ENCODE measurements at places on chromosomes 13 and 19. TPM values are rescaled to one million over a fixed set of nuclear protein-coding genes. Genes with fewer than 3 reads are reported as not detected.

- no peak for DNase-seq
Measured at GRCh38 chr19:28883241-28883693, 329.7 kb downstream of the UQCRFS1 start.

GRCh38 chr19:7921967-7922835 is 2.1 kb downstream of the SNAPC2 start:
- peak; percentile 56 for DNase-seq

- no peak for DNase-seq
Measured at GRCh38 chr13:110746438-110746837, 32.9 kb downstream of the ING1 start.

- no peak for DNase-seq
Measured at GRCh38 chr13:49810567-49811526, 18.4 kb upstream of the KPNA3 start.

- DNase-seq: no peak
Measured at GRCh38 chr19:14475251-14476073, at the start of gene PTGER1. Gene PTGER1, minus strand, starts transcription at chr19:14475354. Its CDS starts 1,034 bp downstream, at chr19:14474320.

DNA sequence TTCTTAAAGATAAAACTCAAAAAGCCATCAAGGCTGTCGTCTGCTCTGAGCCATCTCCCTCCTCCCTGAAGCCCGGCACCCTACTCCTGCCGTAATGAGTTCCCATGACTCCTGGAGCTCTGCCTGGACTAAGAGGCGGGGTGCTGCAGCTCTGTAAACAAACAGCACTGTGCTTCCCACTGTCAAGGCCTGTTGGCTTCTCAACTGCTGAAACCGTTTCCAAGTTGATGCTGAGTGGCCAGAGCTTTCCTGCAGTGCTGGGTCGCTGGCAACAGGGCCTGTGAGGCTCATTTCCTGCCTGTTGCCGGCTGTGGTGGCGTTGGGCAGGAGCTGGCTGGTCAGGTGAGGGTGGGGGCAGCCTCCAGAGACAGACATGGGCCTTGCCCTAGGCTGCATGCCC is 26.7 kb upstream of the ISYNA1 start:
- peak; percentile 81 for DNase-seq

- no peak for DNase-seq
Measured at GRCh38 chr13:84139561-84140158, 257.4 kb upstream of the SLITRK1 start.

DNA sequence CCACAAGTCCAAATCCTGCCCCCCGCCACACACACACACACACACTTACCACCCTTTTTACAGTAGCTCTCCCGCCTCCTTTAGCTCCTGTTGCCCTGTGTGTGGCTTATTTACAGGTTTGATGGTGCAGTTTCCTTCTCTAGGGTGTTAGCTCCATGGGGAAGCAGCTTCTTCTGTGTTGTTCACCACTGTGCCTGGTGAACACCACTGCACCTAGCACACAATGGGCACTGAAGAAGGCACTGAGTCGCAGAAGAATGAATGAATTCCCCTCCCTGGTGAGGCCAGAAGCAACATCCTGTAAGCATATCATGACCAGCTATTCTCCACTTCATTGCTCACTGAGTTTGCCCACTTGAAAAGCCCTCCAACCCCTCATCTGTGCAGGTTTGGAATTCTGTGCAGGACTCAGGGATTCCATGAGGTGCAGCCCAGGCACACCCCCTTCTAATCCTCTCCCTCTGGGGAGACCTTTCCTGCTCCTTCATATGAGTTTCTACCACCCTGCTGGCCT is 3.0 kb upstream of the RAB20 start:
- no peak for DNase-seq

DNA sequence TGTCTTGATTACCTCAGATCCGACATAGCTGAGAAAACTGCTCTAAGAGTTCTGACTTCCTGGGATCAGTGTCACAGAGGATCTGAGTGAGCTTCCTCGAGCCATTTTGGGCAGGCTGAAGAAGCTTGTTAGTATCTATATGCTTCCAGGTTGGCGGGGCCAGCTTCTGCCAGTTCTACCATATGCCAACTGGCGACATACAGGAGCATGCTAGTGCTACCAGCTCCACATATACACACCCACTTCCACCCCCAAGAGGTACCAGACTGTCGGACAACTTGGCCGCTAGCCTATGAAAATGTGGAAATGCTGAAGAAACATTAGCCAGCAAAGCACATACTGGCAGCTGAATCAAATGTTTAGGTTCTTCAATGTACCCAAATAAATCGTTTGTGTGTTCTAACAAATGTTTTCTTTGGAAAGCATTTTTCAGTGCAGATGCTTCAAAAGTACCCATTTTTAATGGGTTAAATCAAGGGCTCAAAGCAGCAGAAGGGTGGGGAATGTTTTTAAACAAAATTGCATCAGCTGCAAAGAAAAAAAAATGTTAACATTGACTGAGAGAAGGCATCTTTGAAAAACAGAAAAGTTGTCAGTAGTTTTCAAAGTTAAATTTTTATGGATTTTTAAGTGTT is 163.7 kb downstream of the KLF12 start:
- no peak for DNase-seq

- no peak for DNase-seq
Measured at GRCh38 chr13:40662866-40663265, 3.6 kb downstream of the FOXO1 start.

DNA sequence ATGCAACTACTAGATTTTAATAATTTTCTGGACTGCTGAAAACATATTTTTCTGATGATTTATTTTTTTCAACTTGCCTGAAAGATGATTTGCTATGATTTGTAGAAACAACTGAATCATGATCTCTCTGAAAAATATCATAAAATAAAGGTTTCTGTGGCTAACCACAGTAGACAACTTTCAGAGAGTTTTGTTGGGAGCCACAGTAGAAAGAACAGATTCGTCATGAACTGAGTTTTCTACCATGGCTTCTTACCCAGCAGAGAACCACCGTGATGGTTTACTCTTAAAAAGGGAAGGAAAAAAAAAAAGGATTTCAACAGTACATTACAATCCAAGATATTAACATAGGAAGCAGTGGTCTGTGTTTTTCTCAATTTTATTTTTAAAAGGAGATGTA is 18.0 kb downstream of the ZAR1L start:
- no peak for DNase-seq

DNA sequence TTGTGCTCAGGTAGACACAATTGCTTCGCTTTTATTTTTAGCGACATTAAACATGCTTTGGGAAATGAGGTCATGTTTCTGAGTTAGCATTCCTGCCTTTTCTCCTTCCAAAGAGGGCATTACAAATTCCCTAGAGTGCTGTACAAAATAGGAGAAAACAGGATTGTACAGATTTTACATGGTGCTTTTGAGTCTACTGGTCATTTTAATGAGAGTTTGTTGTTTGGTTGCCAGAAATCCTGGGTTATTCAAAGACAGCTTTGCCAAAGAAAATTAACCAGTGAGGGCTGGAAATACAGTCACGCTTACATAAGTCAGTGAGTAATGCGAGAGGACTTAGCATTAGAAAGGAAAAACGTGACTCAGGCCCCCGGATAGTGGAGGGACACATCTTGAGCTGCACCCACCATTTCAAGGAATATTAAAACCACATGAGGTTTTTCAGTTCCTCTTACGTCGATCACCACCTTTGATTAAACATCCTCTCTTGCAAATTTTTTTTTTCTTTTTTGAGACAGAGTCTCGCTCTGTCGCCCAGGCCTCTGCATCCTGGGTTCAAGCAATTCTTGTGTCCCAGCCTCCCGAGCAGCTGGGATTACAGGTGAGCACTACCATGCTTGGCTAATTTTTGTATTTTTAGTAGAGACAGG is 55.4 kb downstream of the SACS start:
- DNase-seq: peak; percentile 53

- DNase-seq: no peak
Measured at GRCh38 chr19:13214036-13214730, 64.0 kb downstream of the IER2 start.

DNA sequence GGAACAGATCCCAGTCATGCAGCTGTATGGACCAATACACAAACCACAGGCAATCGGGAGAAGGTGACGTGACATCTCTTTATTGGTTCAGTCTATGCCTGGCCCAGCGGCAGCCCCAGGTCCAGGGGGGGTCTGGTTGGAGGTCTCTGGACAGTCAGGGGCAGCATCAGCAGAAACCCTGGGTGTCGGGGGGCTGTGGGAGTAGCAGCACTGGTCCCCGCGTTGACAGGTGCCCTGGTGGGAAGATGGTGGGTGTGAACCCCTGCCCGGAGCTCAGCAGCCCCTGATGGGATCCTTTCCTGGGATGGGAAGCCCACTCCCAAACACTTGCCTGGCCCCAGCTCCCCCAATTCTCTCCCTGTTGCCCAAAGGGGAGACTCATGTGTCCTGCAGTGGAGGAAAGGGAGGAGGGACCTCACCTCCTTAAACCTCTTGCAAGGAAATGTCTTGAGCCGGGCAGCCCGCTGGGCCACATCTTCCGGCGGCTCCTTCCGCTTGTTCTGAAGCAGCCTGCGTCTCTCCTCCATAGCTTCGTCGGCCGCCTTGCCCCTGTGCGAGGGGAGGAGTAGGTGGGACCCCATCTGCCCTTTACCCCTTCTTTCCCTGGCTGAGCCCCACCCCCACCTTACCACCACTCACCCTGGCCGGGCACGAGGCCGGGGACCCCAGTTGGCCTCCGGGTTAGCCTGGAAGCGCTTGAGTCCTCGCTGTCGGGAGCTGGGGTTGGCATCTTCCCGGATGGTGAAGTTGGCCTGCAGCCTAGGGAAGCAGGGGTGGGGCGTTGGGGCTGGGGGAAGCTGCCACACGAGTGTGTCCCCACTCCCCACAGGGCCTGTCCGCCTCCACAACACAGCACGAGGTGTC is 2.4 kb upstream of the LYL1 start:
- DNase-seq: no peak

DNA sequence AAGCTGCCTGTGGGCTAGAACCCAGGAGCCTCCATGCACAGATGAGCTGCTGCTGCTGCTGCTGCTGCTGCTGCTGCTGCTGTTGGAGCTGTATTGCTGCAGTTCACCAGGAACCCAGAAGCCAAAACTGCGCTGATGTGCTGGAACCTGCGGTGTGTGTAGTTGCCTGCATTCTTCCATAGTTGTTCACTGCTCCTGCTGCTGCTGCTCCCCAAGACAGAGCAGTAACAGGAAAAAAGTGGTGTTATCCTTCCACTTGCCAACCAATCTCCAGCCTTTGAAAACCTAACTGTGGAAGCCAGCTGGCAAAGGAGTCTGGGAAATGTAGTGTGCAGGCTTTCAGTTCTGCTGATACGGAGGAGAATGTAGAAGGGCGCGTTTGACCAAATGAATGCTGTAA is 37.9 kb downstream of the ARHGAP35 start:
- no peak for DNase-seq

DNA sequence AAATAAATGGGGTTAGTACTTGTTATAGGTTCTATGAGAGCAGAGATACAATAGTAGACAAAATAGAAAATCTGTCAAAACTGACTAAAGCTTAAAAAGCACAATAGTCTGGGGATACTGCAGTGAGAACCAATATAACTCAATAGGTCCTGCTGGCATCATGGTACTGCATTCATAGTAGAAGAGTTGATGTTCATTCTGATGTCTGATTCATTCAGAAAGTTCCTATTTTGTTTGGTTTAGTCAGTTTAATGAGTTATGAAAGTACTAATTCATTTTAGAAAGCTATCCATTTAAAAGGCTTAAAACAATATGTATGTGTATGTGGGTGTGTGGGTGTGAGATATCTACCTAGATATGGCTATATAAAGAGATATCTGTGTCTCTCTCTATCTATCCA is 152.8 kb downstream of the LHFPL6 start:
- no peak for DNase-seq

DNA sequence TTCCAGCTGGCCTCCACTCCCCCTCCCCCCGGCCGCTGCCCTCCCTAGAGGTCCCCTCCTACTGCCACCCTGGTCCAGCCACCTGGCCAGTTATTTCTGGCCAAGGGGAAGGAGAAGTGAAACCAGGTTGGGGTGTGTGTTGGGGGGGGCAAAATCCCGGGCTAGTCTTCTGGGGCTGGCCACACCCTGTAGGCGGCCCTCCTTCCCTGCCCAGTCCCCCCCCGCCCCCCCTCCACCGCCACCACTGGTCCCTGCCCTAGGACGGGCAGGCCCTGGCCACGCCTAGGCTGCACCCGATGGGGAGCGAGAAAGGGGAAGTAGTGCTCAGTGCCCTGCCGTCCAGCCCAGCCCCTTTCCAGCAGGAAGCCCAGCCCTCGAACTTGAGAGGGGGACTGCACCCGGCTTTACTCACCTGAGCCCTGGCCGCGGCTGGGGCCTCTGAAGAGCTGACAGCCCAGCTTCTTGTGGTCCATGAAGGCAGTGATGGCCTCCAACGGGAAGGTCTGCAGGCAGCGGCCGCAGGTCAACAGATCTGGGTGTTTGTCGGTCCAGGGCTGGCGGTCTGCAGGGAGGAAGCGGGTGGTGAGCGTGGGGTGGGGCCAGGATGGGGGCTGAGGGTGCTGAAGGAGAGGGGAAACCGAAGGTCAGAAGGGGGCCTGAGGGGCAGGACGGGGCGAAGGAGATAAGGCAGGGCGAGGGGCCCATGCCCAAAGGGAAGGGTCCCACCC is 813 bp downstream of the ZNF296 start:
- DNase-seq: peak; percentile 91

DNA sequence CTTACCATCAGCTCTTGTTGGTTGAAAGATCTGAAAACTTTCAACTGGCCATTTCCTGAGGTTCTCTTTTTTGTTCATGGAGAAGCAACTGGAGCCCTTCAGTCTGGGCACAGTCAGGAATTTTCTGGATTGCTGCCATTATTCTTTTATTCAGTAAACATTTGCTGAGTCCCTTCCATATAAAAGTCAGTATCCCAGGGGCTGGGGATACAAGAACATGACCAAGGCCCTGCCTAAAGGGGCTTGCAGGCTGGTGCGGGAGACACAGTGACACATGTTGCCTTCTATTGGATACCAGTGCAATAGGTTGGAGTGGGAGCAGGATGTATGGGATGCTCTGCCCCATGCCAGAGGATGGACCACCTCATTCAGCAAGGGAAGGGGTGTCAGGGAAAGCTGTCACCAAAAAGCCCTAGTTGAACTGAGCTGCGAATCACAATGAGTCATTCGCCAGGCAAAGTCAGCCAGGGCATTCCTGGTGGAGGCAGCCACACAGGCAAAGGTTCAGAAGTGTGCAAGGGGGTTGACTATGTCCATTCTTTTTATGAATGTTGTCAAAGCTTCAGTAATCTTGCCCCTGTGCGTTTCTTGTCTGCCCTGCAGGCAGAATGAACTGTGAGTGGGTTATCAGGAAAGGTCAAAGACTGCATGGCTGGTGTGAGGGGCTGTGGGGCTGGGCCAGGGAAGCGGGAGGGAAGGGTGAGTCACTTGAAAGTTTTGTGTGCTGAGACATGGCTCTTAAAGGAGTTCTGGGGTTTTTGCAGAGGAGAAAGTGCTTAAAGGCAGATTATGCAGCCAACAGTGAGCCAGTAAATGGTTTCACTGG is 395.9 kb downstream of the KCNRG start:
- DNase-seq: no peak

GRCh38 chr19:6059988-6060599 is 50.2 kb downstream of the RFX2 start:
- peak; percentile 39 for DNase-seq

GRCh38 chr19:8109455-8109854 is 39.9 kb downstream of the FBN3 start:
- DNase-seq: no peak

Gene HSD17B14
- 24.4 TPM for total RNA-seq

Gene KLK12
- total RNA-seq: not detected

Gene STOML3
- total RNA-seq: not detected

Gene EEF1AKMT1
- 14.2 TPM for total RNA-seq

Gene TEKTIP1
- 6.4 TPM for total RNA-seq

Gene LMTK3
- total RNA-seq: 5.1 TPM

Gene LRCH1
- total RNA-seq: 27.3 TPM

Gene PSG2
- not detected for total RNA-seq

All from ureter (tissue), 1 donor.